ENCODE measurements at places on chromosomes 11 and 22.

DNA sequence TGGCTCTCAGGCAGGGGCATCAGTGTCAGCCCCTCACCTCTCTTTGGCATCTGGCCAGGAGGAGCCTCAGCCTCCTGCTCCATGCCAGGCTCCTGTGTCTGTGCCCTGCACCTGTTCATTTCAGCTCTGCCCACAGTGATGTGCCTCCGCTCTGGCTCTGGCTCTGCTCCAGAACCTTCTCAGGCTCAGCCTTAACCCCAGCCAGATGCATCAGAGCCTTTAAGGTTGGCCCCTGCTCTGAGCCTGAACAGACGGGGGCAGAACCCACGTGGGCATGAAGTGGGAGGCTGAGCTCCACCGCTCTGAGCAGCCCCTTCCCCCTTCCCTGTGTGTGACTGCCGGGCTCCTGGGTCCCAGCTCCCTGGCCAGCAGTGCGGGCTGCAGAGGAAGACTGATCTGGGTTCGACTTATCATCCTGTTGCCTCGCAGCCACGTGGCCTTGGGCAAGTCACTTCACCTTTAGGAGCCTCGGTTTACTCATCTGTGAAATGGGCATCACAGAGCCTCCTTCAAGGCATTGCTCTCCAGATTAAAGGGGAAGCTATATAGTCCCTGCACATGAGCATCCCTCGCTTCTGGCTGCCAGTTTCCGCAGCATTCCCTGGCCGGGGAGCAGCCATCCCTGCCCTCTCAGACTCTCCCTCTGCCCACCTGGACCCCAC, 44.7 kb upstream of the RTL6 start:
- no peak for DNase-seq

- no peak for DNase-seq
Measured at GRCh38 chr11:63845303-63845702, 6.4 kb downstream of the MARK2 start.

DNA sequence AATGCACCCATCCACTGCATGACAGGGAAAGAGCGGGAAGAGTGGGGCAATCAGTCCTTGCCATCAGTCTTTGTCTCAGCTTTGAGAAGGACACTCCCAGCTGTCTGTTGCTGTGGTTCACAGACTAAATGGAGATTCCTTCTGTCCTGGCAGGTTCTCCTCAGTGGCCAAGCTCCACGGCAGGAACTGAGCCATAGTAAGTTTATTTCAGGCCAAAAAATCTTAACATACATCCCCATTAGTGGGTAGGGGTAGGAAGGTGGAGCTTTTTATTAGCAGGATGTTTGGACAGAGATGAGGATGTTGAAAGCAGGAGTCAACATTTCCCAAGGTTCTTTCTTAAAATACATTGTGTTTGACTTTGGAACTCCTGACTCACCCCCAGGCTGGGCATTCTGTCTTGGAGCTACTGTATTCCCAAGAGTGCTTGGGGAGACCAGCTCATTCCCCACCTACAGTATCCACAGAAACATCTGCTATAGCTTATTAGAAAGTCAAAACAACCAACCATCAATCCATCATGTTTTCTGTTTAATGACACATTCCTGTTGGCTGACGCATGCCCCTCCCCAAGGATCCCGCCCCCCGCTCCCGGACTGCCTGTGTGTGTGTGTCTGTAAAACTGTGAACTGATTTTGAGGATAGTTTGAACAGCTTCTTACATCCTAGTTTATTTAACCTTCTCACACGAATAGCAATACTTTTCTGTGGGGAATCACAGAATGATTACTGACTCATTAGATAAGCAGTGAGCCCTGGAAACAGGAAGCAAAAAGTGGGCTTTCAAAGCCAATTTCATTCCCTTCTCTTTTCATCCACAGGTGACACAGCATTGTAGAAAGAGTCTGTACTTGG, 109.5 kb downstream of the CCDC81 start:
- DNase-seq = no peak

- DNase-seq = no peak
Measured at GRCh38 chr11:30006876-30007275, 10.0 kb downstream of the KCNA4 start.

GRCh38 chr11:130102301-130103249, 32.9 kb downstream of the APLP2 start:
- no peak for DNase-seq

GRCh38 chr22:20508815-20509271, 1.4 kb downstream of the MED15 start:
- no peak for DNase-seq

DNA sequence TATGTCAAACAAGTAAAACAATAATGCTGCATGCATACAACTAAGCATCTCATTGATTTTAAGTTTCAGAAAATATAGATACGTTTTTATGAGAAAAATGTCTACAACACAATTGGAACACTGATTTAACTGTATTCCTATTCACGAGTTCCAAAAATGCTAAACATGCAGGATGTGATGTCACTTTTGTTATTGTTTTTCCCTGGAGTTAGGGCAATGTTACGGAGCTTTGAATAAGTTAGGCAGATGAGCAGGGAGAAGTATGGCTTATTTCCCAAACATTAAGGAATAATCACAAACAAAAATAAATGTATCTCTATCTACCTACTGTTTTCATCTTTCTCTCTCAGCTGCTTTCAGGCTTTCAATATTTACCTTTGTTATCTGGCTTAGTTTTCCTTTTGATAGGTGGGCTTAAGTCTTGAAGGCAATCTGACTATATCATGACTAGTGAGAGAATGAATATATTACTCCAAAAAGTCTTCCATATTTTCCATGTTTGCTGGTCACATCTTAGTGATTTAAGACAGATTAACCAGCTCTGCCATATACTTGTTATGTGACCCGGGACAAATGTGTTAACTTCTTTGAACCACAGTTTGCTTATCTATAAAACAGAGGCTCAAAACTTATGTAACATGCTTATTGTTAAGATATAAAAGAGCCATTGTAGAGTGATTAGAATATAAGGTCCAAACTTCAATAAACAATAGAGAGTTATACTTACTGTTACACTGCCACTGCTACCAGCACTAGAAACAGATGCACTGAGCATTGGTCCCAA, 854.4 kb upstream of the CCDC90B start:
- no peak for DNase-seq

DNA sequence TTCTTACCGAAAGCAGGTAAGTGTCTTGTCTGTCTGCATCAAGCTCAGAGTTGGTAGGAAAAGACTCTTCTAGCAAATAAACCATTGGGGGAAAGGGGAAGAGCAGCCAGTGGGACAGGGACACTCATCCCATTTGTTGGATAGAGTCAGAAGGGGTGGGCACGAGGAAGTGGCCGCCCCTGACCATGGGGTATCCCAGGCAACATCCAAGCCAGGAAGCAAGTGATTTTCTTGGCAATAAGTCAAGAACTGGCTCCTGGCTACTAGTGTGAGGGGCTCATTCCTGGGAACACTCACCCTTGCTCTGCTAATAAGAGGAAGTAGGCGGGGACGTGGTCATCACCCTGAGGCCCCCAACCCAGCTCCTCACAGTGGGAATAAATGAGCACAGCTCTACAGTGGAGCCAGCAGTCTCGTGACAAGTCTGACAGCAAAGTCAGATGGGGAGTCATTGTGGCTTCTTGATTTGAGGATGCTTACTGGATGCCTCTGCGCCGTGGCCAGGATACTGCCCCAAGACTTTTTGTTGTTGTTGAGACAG, 6.7 kb downstream of the SLC25A18 start:
- DNase-seq = no peak

DNA sequence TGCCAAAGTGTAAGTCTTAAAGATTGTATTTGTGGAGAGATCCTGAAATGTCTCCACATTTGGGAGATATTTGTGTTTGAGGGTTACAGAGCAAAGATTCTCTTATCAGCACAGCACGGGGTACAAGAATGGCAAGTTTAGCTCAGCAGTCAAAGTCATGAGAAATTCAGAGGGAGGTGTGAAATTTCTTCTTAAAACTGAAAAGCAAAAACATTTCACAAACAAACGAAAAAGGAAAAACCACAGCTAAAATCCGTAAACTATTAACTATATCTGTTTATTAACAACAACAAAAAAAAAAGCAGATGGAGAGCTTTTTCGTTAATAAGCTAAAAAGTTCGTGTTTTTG, 40.9 kb upstream of the ETS1 start:
- no peak for DNase-seq
